GM18507 (cell line): ENCODE measurements at places on chromosomes 7 and 10.
A peak's percentile ranks its signal among the peaks of the same experiment; 100 is the strongest.

GRCh38 chr7:2537981-2538851 is 17.1 kb downstream of the BRAT1 start:
- DNase-seq = no peak

DNA sequence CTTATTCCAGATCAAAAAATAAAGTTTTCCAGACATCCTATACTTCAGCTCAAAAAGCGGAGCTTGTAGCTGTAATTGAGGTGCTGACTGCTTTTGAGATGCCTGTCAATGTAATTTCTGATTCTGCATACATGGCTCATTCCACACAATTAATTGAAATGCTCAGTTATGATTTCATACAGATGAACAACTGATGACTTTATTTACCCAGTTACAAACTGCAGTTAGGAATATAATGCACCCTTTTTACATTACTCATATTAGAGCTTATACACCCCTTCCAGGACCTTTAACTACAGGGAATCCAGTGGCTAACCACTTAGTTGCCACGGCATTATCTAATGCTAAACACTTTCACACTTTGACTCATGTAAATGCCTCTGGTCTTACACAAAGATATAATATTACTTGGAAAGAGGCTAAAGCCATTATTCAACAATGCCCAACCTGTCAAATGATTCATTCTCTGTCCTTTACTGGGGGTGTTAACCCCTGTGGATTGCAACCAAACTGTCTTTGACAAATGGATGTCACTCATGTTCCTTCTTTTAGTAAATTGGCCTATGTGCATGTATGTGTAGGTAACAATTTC is 147.3 kb downstream of the ZNF33B start:
- no peak for DNase-seq

DNA sequence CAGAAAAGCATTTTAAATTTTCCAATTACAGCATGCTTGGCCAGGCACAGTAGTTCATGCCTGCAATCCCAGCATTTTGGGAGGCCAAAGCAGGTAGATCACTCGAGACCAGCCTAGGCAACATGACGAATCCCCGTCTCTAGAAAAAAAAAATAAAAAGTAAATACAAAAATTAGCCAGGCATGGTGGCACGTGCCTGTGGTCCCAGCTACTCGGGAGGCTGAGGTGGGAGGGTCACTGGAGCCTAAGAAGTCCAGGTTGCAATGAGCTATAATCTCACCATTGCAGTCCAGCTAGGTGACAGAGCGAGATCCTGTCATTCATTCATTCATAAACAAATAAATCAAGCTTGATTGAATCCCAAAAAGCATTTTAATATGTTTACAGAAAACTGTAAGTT is 234.9 kb downstream of the PARD3 start:
- no peak for DNase-seq

DNA sequence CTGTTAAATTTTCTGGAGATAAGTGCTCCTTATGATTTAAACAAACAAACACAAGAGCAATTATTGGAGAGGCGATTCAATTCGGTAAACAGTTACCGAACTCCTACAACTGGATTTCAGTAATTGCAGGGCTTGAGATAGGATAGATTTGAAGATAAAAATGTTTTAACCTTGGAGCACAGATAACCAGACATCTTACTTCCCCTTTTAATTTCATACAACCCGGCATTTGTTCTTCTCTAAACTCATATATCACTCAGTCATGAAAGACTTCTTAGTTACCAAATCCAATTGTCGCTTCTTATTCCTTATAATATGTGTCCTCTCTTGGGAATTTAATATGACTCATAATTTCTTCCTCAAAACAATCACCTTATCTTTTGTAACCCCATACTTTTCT is 235.9 kb upstream of the CSTF2T start:
- no peak for DNase-seq

GRCh38 chr7:31642681-31643115 is 44.3 kb upstream of the PPP1R17 start:
- DNase-seq = no peak

GRCh38 chr10:60799971-60800650 is 21.8 kb downstream of the CDK1 start:
- DNase-seq = no peak

- DNase-seq = peak; percentile 67
Observed at GRCh38 chr10:13659887-13660550, 73.3 kb downstream of the PRPF18 start.

DNA sequence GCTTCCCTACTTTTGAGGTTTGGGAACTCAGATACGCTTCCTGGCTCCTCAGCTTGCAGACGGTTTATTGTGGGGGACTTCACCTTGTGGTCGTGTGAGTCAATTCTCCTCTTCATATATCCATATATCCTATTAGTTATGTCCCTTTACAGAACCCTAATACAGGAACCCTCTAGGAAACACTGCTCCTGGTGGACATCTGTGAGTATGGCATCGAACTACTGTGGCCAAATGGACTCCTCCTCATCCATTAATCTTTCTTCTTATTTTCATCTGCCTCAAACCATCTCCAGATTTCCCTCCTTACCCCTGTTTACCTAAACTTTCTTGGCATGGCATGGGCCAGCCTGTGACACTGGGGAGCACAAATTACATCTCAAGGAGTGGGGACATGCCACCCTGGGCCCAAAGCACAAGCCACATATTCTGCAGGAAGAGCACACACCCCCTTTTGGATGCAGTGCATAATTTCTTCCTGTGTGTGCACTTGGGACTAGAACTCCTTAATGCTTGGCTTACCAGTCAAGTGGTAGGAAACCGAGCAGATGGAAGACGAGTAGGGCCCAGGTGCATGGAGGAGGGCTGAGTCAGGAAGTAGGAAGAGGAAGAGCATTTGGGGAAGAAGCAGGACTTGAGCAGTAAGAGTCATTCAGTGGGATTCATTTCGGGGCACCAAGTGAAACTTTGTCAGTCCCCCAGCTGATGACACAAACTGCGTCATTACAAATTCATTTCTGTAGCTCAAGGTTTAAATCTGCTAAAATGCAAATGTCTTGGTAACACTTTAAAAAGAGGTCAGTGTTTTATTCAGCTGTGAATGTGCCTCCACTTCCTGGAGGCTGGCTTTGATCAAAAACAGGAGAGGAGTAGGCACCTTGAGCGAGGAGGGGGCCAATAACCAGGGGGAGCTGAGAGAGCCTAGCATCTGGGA is 80.8 kb upstream of the PLXNA4 start:
- DNase-seq = no peak

DNA sequence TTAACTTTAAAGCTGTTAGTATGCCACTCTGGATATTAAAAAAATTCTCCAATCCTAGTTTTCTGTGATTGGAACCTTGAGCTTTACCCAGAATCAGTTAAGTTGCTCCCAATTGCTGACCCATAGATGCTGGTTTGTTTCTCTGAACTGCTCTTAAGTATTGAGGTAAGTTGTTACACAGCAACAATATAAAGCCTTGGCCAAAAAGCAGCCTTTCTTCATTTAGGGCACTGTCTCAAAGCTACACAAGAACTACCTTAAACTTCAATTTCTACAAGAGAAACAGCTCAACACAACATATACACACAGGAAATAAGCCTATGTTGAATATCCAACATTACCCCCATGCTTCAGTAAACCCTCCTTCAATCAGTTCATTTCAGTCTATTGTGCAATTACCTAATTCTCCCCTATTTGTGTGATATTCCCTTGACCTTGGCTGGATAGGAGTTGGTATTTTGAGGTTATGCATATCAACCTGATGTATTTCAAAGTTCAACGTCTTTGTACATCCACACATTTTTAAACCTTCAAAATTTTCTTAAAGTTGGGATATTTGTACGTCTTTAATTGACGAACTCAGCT is 11.5 kb downstream of the HNRNPA2B1 start:
- no peak for DNase-seq

- no peak for DNase-seq
Observed at GRCh38 chr7:111085356-111085755, 5.6 kb upstream of the LRRN3 start.

DNA sequence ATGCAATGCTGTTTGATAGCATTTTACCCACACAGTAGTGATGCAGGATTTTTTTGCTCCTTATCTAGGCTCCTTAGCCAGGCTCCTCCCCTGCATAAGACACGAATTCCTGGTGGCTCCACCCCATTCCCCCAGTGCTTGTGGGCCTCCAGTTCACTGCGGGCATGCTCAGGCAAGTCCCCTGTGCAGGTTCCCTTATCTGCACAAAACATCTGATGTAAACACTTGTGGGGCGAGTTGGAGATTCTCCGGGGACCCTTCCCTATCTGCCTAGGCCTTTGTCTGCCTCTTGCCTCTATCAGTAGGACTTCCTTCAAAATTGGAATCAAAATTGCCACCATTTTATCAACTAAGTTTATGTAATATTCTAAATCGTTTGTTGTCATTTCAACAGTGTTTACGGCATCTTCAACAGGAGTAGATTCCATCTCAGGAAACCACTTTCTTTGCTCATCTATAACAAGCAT is 5.4 kb upstream of the STK17A start:
- no peak for DNase-seq

DNA sequence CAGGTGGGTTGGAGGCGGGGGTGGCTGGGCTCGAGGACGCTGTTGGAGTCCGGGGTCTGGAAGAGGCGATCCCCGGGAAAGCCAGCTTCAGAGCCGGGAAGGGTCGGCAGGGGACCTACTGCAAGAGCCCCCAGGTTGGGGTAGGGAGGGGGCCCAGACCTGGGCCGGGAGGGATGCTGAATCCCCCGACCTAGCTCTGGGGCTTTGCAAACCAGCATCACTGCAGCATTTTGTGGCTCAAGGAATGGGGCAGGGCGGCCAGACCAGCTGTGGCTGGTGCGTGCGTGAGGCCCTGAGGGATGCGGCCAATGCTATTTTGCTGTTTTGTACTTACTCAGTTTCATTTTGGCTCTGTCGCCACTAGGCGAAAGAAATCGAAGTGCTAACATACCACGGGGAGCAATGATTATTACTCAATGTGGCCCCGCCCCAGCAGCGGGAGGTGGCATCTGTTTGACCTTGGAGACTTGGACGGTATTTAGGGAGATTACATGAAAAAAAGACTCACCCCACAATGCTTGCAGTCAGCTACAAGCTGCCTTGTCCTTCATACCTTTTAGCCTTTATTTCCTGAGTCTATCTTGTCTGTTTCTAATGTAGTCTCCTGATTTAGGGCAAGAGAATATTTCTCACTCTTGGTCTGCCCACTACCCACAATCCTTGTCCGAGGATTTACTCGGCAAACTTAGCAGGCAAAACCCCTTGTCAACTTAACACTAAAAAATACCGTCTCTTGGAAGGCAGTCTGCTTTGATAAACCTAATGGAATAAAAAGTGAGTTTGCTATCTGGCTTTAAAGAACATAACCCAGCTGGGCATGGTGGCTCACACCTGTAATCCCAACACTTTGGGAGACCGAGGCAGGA is 16.2 kb downstream of the HSPB1 start:
- DNase-seq = peak; percentile 59

- no peak for DNase-seq
Observed at GRCh38 chr7:26454180-26454579, 162.5 kb downstream of the SNX10 start.

DNA sequence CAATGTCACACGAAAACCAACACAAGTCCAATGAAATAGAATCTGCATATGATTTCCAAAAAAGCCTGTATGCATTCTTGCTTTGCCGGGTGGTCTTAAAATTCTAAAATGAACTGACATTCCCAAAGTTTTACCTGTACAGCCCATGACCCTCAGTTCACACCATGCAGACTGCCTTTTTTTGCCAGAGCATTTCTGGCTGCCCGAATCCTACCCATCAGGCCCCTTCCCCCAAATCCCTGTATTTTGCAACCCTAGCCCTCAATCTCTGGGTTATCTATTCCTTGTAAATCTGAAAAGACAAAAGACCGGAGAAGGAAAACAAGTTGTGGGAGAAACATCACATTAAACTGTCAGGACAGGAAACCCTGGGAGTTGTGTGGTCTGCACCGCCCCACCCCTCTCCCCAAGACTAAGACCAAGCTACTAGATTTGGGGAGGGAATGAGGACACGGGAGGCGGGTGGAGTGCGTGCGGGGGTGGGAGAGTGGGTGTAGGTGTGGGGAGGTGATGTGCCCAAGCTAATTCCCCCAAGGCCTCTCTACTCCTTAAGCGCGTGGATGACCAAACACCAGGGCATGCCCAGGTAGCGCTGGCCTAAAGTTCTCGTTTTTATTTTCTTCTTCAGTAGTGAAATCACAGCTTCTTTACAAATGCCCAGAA is 1.4 kb downstream of the JCAD start:
- no peak for DNase-seq

DNA sequence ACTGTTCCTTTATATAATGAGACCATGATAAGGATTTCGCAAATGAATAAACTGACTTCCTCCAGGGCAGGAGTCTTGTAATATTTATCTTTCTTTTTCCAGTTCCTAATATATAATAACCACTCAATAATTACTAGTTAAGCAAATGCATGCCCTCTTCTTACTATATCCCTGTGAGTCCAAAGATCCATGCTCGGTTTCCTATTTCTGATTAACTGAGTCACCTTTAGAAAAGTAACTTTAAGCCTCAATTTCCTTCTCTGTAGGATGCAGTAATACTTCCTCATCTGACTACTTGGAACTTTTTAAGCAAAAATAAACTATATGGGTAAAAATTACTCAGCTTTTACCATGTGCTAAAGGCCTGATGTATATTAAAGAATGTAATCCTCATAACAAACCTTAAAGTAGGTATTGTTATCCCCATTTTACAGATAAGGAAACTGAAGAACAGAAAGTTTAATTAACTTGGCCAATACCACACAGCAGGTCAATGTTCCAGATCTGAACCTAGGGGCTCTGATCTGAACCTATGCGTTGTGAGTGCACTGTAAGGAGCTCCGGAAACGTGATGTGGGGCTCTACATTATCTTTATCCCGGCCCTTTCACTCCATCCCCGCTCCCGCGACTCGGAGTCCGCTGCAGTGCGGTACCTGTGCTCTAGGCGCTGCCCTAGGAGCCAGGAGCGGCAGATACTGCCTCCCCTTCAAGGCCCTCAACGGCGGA is 458 bp downstream of the COX15 start:
- DNase-seq = no peak

GRCh38 chr10:77408259-77408658 is 229.3 kb downstream of the KCNMA1 start:
- no peak for DNase-seq

- no peak for DNase-seq
Observed at GRCh38 chr7:1899196-1899595, 229.1 kb downstream of the ELFN1 start.

- no peak for DNase-seq
Observed at GRCh38 chr7:76051840-76052239, 3.9 kb downstream of the MDH2 start.

DNA sequence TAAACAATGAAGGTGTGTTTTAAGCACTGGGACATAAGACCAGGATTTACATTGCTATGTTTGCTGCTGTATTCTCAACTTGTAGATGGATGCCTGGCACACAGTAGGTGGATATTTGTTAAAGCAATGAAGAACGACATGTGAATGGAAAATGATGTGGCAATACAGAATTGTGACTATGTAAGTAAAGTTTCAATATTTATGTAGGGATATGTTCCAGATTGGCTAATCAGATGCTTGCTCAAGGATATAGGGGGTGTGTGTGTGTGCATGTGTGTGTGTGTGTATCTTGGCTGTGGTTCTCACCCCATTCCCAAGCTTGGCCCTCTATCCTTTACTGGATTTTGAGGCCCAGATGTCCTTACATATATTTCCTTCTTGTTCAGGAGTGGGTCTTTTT is 42.7 kb upstream of the LAMB1 start:
- DNase-seq = no peak
